ENCODE measurements at places on chromosomes 5 and 9.

GRCh38 chr5:38994324-38994927, 79.8 kb downstream of the RICTOR start:
- peak; percentile 66 for DNase-seq

GRCh38 chr5:151357792-151358191, 10.4 kb upstream of the SLC36A2 start:
- DNase-seq = no peak

GRCh38 chr5:168047043-168047668, 244.3 kb upstream of the WWC1 start:
- peak; percentile 56 for DNase-seq

DNA sequence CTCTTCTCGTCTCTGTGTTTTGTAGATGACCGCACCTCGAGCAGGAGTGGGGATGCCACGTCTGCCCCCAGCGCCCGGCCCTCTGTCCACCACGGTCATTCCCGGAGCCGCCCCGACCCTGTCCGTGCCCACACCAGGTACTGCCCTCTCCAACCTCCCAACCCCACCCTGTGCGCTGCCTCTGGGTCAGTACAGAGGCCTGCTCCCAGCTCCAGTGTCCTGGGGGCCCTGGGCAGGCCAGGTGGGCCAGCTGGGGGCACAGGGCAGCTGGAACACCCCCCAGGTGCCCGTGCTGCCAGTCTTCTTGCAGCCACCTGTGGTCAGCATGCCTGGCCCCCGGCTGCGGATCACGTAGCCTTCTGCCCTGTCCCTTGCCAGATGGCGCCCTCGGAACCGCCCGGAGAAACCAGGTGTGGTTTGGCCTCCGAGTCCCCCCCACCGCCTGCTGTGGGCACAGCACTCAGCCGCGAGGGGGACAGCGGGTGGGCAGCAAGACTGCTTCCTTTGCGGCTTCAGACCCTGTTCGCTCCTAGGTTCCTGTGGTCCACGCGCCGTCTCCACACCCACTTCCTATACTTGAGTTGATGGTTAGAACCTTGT, 133.7 kb downstream of the WNK2 start:
- no peak for DNase-seq

DNA sequence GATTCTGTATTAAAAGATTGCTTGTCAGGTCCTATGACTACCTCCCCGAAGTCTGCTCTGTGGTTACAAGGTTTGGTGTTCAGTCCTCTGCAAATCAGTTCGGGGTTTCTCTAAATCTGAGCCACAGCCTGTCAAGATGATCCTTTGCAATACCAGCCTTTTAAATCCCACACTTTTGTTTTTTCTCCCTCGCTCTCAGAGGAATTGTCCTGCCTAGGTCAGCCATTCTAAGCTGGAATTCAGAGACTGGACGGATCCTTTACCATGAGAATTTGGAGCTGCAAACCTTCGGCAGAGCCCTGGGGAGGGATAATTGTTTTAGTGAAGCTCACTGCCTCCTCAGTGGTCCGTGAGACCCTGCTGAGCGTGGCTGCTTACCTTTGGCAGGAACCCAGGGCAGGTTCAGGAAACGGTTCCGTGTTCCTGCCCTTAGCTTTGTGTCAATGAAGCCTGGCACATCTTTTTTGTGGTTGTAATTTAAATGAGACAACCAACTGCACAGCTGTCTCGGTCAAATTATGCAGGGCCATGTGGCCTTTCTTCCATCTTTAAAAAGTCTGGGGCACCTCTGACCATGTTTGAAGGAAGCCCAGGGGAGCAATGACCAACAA, 47.2 kb downstream of the EBF1 start:
- no peak for DNase-seq

DNA sequence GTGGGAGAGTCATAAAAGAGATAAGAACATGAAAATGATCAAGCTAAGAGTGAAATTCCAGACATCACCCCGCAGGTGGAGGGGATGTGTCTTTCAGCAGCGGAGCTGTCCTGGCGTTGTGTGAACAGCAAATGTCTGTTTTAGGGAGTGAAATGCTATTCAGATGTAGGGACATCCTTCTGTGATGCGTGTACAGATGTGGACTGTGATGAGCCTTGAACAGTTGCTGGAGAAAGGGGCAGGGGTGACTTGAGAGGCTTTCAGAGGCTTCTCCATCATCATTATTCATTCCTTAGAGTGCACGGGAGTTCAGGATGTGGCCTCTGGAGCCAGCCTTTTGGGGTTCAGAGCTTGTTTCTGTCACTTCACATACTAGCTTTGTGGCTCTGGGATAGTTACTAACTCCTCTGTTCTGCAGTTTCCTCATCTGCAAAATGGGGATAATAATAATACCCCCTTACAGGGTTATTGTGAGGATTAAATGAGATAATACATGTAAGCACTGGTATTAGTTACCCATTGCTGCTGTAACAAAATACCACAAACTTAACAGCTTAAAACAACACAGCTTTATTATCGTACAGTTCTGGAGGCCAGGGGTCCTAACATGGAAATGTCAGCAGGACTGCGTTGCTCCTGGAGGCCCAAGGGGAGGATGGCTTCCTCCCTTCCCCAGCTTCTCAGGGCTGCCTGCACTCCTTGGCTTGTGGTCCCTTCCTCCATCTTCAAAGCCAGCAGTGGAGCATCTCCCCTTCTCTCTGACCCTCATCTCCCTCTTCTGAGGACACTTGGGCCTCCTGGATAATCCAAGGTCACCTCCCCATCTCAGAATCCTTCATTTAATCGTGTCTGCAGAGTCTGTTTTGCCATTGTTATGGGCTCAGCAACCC, 9.4 kb downstream of the TRAF1 start:
- no peak for DNase-seq

- no peak for DNase-seq
These were observed 1209.3 kb upstream of the C9orf72 start for GRCh38 chr9:28782630-28783029.

GRCh38 chr5:92795633-92796032, 785.4 kb downstream of the NR2F1-AS1 start:
- DNase-seq = no peak

DNA sequence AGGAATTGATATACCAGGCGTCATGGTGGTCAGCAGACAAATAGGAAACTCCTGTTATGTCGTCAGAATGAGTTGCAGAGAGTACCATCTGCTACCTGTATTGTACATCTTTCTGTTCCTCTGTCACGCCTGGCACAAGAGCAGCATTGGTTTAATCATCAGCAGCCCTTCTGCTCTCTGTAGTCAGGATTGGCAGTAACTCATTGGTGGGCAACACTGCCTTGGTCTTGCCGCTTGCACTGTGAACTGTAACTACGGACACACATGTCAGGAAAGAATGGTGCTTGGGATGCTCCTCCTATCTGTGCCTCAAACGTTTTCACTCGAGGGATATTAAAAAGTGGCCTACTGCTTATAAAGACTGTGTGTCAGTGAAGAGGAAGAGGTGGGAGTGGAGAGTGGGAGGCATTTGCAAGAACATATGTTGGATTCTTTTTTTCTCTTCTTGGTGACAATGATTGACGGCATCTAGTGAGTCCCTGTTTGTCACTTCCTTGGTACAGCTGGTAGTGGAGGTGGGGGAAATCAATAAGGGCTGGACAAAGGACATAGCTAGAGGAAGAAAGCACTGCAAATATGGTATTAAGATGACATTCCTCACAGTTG, 76.6 kb downstream of the F2RL2 start:
- peak; percentile 46 for DNase-seq

DNA sequence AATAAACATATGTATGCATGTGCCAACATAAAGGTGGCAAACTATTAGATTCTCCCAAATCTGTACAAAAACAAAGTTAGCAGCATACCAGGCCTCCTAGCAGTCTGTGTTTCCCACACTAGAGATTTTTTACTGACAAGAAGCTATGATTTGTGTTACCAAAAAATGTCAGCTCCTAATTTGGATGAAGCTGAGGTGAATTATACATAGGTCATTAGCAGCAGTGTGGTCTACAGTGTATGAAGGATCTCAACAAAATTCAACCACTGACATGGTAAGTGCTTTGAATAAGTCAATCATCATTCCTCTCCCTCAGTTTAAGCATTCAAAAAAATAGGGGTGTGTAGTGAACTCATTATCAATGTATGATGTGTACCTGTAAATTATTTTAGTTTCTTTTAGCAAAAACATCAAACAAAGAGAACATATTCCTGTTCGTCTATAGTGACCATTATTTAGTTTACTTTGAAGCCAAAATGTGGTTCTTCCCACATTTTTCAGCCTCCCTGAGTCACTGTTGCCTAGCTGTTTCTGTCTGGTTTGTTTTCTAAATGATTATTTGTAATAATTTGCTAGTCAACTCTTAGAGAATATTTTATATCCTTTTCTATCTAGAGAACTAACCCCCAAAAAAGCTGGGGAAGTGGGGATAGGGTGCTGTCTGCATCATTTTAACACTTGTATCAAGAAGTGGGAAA, 52.1 kb upstream of the RGMB start:
- DNase-seq = no peak

- no peak for DNase-seq
These were observed 227.5 kb downstream of the PBX3 start for GRCh38 chr9:125974705-125975104.
